ENCODE measurements at places on chromosomes 5 and 9.

GRCh38 chr5:107744418-107745330, 73.9 kb upstream of the EFNA5 start:
- no peak for DNase-seq

DNA sequence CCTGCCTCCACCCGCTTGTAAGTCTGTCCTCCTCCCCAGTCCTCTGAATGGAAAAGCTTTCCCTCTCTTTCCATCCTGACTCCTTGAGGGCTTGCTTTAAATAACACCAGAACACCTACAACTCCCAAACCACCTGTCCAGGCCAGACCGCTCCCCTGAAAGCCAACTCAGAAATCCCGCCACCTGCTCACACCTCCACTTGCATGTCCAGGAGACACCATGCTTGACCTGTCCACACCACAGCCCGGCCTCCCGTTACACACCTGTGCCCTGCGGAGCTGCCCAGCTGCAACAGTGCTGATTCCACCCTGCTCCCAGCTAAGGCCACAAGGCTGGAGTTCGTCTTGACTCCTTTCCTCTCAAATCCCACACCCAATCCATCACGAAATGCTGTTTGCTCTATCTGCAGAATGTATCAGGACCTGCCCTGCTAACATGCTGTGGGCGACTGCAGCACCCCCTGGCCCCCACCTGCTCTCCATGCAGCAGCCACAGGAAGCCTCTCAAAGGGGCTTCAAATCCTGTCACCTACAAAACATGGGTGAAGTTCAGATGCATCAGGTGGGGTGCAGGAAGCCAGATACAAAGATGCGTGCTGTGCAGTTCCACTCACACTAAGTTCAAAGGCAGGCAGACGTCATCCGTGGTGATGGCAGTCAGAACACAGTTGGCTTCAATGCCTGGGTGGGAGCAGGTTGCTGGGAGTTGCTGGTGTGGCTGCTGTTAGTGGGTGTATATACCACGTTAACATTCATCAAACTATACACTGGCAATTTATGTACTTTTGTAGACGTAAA, 166.0 kb downstream of the ROR2 start:
- DNase-seq = no peak

GRCh38 chr9:129414993-129415941, 205.6 kb downstream of the C9orf50 start:
- no peak for DNase-seq

DNA sequence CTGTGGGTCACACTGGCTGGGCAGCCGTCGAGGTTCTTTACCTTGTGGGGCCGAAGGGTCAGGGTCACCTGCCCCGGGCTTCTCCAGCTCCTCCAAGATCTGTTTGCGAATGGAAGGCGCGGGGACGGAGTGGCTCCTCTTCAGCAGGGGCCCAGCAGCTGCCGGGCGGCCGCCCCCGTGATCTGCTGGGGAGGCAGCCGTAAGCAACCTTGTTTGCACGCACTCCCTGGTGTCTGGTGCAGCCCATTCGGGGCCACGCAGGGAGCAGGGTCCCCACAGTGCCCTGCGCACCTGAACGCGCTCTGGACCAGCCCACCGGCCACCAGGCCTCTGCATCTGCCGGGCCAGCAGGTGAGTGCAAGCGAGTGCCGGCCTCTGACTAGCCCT, 34.9 kb downstream of the PNPLA7 start:
- DNase-seq = no peak

DNA sequence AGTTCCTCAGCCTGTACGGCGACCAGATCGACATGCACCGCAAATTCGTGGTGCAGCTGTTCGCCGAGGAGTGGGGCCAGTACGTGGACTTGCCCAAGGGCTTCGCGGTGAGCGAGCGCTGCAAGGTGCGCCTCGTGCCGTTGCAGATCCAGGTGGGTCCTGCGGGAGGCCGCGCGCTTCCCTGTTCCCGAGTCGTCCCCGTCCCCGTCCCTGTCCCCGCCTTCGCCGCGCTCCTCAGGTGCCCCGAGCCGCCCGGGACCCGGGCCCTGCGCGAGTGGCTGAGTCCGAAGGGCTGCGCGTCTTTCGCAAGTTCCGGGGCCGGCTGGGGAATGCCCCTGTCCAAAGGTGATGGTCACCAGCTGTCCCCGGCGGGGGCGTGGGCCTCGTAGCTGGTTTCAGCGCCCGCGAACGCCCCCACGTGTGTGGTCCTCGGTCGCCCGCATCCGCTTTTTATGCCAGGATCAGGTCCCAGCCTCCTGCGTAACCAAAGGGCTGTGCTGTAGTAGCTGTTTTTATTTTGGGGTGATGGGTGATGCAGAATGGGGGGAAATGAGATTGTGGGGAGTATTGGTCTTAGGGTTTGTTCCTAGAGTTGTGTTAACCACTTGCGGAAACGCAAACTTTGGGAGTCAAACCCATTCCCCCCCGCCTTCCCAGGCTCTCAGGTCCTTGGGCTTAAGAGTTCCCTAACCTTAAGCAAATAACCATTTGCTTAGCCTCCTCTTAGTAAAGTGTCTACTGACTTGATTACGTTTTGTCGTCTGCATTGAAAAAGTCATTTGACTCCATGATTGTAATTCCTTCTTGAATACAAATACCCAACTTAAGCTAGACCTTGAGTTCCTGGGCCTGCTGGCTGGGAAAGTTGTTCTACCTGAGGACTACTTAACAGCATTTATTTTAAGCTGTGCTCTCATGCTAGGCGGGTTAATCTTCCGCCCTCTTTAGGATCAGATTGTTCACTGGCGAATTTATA, 663 bp downstream of the ISOC1 start:
- DNase-seq = no peak

GRCh38 chr5:173689737-173690360, 73.4 kb upstream of the BOD1 start:
- no peak for DNase-seq

- no peak for DNase-seq
Observed at GRCh38 chr9:89881431-89881830, 276.6 kb downstream of the GADD45G start.

GRCh38 chr5:34519489-34520220, 136.5 kb upstream of the RAI14 start:
- peak; percentile 40 for DNase-seq

DNA sequence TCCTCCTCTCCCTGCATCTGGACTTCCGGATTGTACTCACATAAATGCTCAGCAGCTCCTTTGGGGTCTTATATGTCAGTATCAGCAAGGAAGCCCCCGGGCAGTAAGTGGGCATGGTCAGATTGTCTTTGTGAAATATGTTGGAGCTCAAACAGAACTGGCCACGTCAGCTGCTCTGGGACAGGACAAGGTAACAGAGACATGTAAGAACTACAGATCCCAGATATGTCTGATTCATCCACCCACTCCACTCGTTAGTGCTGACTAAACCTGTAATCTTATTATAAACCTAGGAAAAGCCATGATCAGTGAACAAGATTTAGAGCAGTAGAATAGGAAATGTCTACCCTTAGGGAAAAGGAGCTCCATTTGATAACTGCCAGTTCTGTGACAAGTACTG, 561.8 kb downstream of the CETN3 start:
- no peak for DNase-seq

DNA sequence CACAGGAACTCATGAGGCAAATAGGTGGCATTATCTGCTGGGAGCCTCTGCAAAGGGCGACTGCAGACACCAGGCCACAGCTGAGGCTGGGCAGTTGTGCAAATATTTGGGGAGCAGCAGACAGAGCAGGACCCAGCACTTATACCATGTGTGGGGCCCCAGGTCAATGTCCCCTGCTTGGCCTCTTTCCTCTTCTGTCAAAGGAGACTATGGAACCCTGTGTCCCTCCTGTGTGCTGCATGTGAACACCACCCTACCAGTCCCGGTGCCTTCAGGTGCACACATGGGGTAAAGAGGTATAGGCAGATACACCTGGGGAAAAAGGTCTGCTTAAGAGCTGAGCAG, 50.8 kb downstream of the ROR2 start:
- no peak for DNase-seq

DNA sequence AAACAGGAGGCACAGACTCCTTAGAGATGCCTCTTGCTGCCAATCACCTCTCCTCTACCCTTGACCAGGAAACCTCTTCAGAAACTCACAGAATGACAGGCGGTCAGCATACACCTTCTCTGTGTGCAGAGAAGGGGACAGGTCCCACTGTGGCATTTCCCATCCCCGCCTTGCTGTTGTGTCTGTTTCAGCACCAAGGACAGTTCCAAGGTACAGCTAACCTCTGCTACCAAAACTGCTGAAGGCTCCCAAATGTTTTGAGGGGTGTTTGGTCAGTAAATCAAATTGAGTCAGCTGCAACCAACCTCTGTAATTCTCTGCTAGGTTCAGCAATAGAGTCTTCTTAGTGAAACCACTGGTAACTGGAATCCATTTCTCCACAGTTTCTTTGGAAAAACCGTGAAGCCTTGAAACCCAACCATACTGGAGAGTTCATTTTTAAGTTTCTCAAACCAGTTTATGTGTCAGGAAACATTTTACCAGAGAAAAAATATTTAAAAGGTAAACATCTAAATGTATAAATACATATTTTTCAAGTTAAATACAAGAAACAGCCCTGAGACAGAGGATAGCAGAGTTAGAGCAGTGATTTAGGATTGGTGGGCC, 122.0 kb downstream of the DRD1 start:
- DNase-seq = no peak

- no peak for DNase-seq
Observed at GRCh38 chr9:110142868-110143481, 65.0 kb downstream of the C9orf152 start.

DNA sequence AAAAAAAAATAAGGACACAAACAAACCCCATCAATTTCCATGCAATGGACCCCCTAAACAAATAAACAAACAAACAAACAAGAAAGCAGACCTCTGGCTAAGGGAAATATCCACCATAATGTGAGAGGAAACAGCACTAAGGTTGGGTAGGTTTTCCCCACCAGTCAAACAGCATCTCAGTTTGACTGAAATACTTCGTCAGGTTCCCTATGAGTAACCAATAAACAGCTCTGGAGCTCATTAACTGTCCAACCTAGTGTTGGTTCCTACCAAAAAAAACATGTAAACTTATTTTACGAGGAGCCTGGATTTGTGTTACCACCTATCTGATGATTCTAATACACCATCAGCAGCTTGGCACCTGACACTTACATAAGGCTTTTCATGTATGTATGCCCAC, 198.5 kb upstream of the TARS1 start:
- no peak for DNase-seq

DNA sequence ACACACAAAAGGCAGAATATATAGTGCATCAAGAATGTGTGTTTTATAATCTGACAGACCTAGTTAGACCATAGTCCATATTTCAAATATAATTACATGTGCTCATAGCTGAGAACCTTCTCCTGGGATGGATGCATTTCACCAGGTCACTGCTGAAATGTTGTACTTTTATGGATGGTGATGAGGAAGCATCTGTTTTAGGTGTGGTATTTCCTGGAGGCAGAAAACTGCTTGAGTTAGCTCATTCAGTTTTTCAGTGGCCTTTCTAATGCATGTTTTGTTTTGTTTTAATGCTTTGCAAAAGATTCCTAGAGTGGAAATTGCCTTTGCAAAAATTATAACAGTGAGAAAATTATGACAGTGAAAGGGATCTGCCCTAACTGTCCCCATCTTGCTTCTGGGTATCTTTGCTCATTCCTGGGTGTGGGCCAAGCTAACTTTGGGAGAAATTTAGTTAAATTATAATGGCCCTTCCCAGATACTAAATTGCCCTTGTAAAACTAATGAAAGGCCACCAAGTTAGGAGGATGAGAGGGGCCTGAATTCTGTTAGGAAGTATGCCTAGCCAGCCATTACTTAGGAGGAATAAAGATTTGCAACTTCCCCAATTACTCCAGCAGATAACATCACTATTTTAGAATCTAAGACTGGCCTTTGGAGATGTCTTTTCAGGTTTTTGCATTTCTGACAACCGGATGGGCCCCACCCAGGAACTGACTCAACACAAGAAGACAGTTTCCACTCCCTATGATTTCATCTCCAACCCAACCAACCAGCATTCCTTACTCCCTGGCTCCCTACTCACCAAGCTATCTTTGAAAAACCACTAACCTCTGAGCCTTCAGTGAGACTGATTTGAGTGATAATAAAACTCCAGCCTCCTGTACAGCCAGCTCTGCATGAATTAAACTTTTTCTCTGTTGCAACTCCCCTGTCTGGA, 7.0 kb upstream of the IL12B start:
- no peak for DNase-seq

DNA sequence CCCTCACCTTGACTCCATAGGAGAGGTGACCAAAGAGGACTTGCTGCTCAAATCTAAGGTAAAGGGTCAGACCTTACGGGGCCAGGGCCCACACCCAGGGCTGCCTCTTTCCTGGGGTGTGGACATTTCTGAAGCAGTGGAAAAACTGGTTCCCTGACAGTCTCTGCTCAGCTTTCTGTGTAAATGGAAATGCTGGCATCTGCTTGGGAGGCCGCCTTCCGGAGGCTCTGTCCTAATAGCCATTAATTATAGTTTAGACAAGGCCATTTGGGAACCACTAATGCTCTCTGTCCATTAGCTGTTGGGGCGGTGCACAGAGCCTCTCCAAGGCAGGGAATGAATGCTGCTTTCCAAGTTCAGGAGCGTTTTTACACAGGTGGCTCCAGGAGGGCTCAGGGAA, 17.3 kb downstream of the USP20 start:
- DNase-seq = no peak

DNA sequence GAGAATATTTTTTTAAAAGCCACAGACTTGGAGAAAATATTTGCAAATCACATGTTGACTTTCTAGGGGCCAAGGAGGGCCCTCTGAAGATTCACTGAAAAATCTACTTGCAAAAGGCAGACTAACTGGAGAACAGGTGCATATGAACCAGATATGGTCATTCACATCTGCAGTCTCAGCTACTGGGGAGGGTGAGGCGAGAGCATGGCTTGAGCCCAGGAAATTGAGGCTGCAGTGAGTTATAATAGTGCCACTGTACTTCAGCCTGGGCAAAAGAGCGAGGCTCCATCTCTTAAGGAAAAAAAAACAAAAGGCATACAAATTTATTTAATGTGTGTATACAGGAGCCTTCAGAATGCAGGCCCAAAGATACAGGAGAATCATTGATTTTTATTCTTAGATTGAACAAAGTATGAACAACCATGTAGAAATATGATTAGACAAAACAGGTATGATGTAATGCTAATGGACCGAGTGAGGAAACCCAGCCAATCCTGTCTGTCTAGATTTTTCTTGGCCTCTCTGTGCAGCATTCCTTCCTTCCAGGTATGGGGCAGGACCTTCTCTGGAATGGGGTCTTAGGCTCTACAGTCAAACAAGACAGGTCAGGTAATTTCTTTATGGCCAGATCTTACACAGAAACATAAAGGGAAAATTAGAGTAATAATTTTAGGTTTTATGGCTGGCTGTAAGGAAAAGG, 15.3 kb upstream of the SLC27A6 start:
- DNase-seq = no peak

- no peak for DNase-seq
Observed at GRCh38 chr9:91923145-91923544, 26.9 kb downstream of the ROR2 start.

DNA sequence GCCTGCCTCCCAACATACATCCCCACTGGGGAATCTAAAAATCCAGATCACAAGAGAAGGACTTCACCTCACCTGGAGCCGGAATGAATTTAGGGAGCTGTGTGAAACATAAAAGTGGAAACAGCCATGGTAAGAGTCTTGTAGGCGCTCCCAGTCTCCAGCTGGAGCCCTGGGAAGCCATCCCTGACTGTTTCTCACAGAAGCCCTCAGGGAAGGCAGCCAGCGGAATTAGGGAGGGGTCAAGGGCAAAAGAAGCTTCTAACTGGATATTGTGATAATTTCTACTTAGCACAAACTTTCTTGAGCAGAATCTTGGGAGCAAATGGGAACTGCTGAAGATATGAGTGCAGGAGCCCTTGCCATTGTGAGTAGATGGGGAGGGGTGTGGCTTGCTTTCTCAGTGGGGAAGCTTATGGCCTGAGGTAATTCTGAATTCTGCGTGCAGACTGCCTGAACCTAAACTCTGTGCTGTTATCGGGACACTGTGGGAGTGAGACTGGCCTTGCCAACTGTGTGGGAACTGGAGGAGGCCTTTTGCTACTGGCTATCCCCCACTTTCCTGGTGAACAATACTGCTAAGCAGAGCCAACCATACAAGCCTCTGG, 174.4 kb upstream of the SMC2 start:
- no peak for DNase-seq
